ENCODE measurements at places on chromosomes 6 and 20. TPM values are rescaled to one million over a fixed set of nuclear protein-coding genes. Genes with fewer than 3 reads are reported as not detected.

DNA sequence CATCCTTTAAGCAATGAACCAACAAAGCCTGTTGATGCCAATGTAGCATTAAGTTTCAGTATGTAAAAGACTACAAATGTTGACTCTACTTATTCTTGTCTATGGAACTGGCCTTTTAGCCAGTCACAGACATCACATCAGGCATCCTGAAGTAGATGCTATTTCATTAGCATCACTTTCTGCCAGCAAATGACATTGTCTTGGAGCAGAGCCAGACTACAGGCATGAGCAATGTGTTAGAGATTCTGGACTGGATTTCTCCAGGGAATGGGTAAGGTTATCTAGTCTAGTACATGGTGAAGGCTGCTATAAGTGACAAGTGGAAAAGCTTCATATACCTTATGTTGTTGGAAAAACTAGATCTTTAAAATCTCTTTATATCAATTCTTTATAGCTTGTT is 142.9 kb downstream of the ADGRB3 start:
- no peak for DNase-seq

- DNase-seq, result no peak
These were observed 69.0 kb downstream of the ID4 start for GRCh38 chr6:19906171-19906570.

- no peak for DNase-seq
These were observed 365.2 kb downstream of the SYNE1 start for GRCh38 chr6:152271776-152272464.

DNA sequence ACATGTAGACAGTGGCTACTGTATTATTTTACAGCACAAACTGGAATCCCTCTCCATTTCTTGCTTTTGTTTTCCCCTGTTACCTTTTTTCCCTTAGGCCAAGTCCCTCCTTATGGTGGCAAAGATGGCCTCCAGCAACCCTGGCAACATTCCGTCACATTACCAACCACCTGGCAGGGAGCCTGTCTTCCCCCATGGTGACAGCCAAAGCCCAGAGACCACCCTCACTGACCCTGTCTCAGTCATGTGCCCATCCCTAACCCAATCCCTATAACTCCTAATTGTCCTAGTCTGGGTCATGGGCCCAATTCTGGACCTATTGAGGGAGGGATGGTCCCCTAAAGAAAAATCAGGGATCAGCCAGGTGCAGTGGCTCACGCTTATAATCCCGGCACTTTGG is 27.6 kb downstream of the PARD6B start:
- DNase-seq, result no peak

- no peak for DNase-seq
These were observed 102.6 kb upstream of the HDGFL1 start for GRCh38 chr6:22466665-22467245.

GRCh38 chr6:106077170-106077569 is 9.0 kb upstream of the PRDM1 start:
- no peak for DNase-seq

DNA sequence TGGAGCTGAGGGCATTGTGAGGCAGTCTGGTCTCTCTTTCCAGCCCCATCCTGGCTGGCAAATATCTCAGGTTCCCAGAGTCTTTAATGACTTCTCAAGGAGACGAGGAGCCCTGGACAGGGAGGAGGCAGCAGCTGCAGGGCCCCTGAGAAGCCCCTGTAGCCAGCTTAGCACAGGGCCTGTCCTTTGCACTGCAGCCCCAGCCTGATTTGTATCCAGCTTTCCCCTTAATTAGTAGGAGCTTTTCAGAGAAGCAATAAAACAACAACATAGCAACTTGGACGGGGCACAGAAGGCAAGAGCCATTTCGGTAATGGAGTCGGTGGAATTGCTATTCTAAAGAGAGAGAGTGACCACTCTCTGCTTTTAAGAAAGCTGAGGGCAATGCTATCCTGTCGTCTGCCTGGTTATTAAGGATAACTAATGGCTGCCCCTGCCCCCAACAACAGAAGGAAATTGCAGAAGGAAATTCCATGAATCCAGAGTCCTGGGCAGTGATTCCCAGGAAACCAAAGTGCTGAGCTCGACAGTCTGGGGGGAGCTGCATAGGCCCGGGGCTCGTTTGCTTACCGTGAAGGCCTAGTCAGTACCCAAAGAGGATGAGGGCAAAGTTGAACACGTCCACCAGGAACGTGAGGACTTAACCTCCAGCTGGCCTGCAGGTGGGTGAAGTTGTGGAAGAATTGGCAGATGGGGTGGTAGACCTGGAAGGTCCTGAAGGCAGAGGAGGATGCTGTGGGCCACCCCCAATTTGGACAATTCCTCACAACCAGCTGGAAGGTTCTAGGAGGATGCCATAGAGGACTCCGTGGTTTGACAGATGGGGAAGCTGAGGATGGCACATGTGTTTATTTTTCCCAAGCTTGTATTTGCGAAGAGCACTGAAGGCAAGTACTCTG is 50.3 kb downstream of the NPEPL1 start:
- DNase-seq, result no peak

GRCh38 chr6:122428781-122429180 is 29.3 kb downstream of the HSF2 start:
- no peak for DNase-seq

The SCAF8 gene
- 20.6 TPM for total RNA-seq

The MRPS18B gene
- 35.9 TPM for total RNA-seq

The MATN4 gene
- total RNA-seq, result under 0.01 TPM
